ENCODE measurements at places on chromosomes 16 and 17.

- no peak for DNase-seq
Observed at GRCh38 chr17:81863833-81864768, 3.8 kb upstream of the P4HB start.

GRCh38 chr17:51371732-51372151 is 111.4 kb downstream of the UTP18 start:
- peak; percentile 56 for DNase-seq

GRCh38 chr17:16027708-16028584 is 28.3 kb downstream of the TTC19 start:
- peak; percentile 56 for DNase-seq

- no peak for DNase-seq
Observed at GRCh38 chr17:43085474-43085873, 39.7 kb downstream of the BRCA1 start.

GRCh38 chr16:57092786-57093411 is 516 bp downstream of the CPNE2 start:
- peak; percentile 40 for DNase-seq

DNA sequence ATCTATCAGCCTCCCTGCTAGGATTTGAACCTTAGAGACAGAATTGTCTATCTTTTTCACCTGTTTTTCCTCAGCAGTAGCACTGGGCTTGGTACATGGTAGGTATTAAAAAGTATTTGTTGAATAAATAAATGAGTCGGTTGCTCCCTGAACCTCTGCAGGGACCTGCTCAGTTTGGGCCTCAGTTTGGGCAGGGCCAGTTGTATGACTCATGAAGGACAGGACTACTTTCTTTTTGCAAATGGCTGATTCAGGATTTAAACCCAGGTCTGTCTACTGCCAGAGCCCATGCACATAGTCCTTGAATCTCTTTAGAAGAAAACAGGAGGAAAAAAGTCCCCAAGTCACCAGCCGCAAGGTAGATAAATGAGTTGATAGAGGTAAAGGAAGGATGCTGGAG is 3.1 kb downstream of the MMP2 start:
- no peak for DNase-seq
